Activated CD4-positive, alpha-beta T cell treated with anti-CD3 and anti-CD28 coated beads, Interleukin-2, amount 50 U/mL, for 1 hour (primary cell): ENCODE measurements at places on chromosomes 2 and 18.
A peak's percentile ranks its signal among the peaks of the same experiment; 100 is the strongest.

- DNase-seq: no peak
Measured at GRCh38 chr2:226767056-226767813, 32.4 kb downstream of the IRS1 start.

- DNase-seq: no peak
Measured at GRCh38 chr2:185245806-185246205, 492.8 kb upstream of the FSIP2 start.

- DNase-seq: no peak
Measured at GRCh38 chr2:31387850-31388249, 26.7 kb downstream of the XDH start.

GRCh38 chr2:10431797-10432196 is 16.3 kb downstream of the ODC1 start:
- DNase-seq: no peak

DNA sequence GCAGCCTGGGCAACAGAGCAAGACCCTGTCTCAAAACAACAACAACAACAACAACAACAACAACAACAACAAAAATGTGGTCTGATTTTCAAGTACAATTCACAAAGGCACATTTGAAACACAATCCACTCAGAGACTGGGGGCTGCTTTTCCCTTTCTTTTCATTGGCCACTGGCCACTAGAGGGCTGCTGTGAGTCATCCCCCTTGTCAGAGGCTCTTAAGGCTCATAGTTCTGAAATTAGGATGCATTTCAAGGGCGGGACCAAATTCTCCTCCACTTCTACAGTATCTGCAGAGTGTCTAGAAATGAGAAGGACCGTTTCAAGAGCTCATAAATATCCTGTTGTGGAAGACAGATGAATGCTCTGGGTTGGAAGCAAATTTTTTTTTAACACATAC is 285.4 kb downstream of the NRXN1 start:
- no peak for DNase-seq

GRCh38 chr18:50401888-50402287 is 27.0 kb downstream of the SKA1 start:
- DNase-seq: no peak

DNA sequence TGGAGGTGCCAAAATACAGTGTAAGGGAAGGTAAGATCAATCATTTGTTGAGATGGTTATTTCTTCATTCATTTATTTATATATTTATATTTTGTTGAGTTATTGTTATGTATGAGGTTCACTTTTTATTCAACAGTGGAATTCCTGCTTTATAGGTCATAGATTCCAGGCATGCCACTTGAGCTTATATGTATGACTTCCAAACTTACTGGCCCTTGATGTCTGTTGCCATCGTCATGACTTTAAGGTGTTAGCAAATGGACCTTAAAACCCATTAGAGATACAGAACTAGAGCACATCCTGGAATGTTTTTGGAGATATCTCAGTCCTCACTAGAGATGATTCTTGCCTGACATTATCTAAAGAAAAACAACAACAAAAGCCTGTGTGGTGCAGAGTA is 25.9 kb downstream of the CCDC85A start:
- DNase-seq: no peak

DNA sequence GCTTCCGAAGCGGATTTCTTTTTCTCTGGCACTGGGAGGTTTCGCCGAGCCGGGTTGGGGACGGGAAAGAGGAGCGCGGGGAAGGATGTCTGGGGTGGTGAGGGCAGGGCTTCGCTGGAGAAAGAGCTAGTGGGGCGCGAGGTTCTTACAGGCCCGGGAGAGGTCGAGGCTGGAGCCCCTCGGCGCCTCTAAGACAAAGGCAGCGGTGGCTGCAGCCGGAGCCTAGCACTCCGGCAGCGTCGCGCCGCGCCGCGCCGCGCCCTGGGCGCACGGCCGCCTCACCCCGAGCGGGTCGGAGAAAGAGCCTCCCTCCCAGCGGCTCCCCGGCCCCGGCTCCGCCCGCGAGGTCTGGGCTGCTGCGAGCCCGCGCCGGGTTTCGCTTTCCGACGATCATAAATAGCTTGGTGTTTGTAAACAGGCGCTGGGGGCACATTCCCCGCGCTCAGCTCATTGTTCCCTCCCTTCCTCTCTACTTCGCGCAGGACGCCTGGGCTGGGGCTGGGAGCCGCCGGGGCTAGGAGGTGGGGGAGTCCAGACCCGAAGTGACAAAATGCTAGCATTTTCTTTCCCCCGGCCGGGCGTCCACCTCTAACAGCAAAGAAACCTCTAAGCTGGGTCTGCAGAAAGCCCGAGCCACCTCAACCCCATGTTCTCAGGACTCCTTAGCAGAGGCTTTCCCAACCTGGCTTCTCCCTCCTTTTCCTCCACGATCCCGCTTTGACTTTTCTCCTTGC is 813 bp upstream of the MEIS1 start:
- DNase-seq: no peak

DNA sequence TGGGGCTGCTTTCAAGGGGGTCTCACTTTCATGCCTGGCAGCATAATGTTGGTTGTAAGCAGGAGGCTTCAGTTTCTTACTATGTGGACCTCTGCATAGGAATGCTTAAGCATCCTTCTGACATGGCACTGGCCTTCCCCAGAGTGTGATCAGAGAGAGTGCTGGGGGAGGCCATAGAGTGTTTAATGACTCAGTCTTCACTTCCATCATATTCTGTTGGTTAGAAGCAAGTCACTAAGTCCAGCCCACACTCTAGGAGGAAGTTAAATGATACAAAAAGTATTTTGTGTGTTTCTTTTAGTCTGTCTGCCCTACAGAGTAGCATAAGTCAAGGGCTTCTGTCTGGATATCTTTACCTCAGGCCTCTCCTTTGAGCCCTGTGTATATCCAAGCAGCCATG is 64.9 kb downstream of the GALNT1 start:
- no peak for DNase-seq

GRCh38 chr18:78454221-78454620 is 525.4 kb upstream of the SALL3 start:
- DNase-seq: no peak

- peak; percentile 43 for DNase-seq
Measured at GRCh38 chr2:127829845-127830246, 18.9 kb upstream of the WDR33 start.

DNA sequence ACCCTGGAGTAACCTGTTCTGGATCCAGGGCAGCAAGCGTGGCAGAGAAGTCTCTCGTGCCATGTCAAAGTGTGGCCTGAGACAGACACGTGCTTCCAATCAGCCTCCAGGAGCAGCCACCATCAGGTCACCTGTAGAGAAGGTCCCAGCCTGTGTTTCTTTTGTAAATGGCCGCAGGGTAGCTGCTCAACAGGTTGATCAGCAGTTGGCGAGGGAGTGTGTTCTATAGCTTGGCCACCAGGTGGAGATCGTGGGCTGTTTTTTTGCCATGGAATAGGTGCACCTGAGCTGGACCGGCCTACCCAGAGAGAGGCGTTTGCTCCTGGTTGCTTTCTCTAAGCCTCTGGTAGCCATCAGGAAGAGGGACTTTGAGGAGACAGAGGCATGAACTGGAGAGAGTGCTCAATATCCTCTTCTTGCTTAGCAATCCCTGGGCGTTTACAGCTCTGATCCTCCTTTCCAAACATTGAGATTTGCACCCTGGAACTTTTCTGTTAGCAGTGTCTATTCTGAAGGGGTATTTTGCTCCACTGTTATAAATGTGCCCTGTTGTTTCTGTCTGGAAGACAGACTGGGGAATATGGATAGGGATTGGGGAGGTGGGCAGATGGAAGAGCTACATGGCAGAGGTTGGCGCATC is 34.2 kb upstream of the EN1 start:
- DNase-seq: peak; percentile 70

DNA sequence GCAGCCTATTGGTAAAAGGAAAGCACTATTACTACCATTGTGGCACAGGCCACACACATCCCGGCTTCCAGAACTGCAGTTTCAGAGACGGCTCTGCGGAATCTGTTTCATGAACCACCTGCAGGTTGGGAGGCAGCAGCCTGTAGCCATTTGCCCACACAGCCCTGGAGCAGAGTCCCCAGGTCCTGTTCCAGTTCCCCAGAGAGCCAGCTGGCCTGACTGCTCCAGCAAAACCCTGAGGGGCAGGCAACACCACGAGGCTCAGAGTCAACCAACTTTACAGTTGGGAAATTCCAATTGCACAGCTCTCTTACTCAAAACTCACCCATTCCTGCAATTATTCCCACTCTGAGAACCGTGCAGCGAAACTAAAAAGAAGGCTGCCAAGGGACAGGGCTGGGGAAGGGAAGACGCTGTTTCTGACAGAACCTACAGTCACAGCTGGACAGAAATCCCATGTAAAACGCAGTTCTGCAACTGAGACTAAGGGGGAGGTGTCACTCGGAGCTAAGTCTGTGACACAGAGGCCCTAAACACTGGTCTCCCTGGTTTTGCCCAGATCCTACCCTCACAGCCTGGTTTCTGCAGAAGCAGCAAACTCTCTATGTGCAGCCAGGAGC is 219.4 kb downstream of the TMEM163 start:
- no peak for DNase-seq
